GM23338 (cell line): ENCODE measurements at places on chromosomes 5 and 9. TPM values are rescaled to one million over a fixed set of nuclear protein-coding genes. Genes with fewer than 3 reads are reported as not detected.

Gene SERF1B
- 20.9 and 47.5 TPM in 2 replicates for total RNA-seq

Gene FAM78A
- 2.1 and 2.2 TPM in 2 replicates for total RNA-seq

Gene GPRIN1
- total RNA-seq, result 11.7 and 14.6 TPM in 2 replicates

Gene SLIT3
- total RNA-seq, result 0.59 and 4.3 TPM in 2 replicates

Gene PCDHB10
- 0.89 and 2.7 TPM in 2 replicates for total RNA-seq

Gene HK3
- total RNA-seq, result not detected in 2 replicates

Gene SPINK4
- total RNA-seq, result not detected in 2 replicates

Gene OGN
- not detected in 2 replicates for total RNA-seq

Gene CCDC69
- 5.3 and 6.6 TPM in 2 replicates for total RNA-seq

Gene UGT3A1
- total RNA-seq, result 1.8 and 3.1 TPM in 2 replicates

Gene CDK9
- total RNA-seq, result 63.9 and 84.3 TPM in 2 replicates

Gene LCN10
- total RNA-seq, result 0.45 and 9.8 TPM in 2 replicates

Gene SPAG8
- total RNA-seq, result 0.45 TPM in 1 of 2 replicates, not detected in the other

Gene ABO
- 0.16 and 0.28 TPM in 2 replicates for total RNA-seq

Gene NUTM2G
- 0.54 and 1.6 TPM in 2 replicates for total RNA-seq

Gene FKBP15
- 14.9 and 15.2 TPM in 2 replicates for total RNA-seq

Gene TEK
- 7.9 and 9.4 TPM in 2 replicates for total RNA-seq

Gene BRD9
- 41.6 and 54.7 TPM in 2 replicates for total RNA-seq

Gene ZBTB34
- total RNA-seq, result 21.9 and 23.7 TPM in 2 replicates

Gene CNTNAP3B
- 1.9 and 2.4 TPM in 2 replicates for total RNA-seq

Gene GKAP1
- 3.6 and 4.0 TPM in 2 replicates for total RNA-seq

Gene FGD3
- 1.7 and 2.0 TPM in 2 replicates for total RNA-seq

Gene SLC46A2
- not detected in 2 replicates for total RNA-seq

Gene TAF11L5
- total RNA-seq, result not detected in 2 replicates

Gene VLDLR
- total RNA-seq, result 46.3 and 49.8 TPM in 2 replicates

Gene SIT1
- 14.7 and 16.4 TPM in 2 replicates for total RNA-seq
